ENCODE measurements at places on chromosomes 6 and 20.

- DNase-seq, result no peak
These were observed 36.6 kb downstream of the MGME1 start for GRCh38 chr20:18005170-18005989.

- no peak for DNase-seq
These were observed 39.3 kb downstream of the VAPB start for GRCh38 chr20:58428364-58428763.

- DNase-seq, result no peak
These were observed 62.6 kb downstream of the BACH2 start for GRCh38 chr6:90233994-90234393.

DNA sequence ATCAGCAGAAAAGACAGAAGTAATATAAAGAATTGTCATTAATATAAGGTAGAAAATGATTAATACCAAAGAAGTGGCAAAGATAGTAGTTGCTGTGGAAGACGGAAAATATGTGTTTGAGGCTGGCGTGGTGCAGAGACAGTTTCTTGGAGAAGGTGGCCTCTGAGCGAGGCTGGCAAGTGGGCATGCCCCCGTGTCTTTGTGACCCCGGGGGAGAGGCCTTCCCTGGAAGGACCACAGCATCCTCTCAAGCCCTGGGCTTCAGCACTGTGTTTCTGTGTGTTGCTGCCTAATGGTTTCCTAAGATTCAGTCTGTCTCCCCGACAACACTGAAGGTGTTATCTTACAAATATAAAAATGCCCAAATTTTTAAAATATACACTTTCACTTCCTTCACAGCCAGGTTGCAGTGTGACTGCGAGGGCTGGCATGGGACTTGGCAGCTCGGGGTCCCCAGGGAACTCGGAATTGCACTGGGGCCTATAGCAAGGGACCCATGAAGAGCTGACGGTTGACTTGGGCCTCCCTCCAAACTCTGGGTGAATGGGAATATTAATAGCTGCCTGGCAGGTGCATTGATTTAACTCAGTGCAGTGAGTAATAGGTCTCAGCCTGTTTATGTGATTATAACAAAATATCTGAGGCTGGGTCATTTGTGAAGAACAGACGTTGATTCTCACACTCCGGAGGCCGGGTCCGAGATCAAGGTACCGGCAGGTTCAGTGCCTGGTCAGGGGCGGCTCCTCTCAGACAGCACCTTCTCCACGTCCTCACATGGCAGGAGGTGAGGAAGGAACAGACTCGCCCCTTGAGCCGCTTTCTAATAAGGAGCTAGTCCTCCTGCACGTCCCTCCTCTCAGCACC is 47.4 kb upstream of the AFDN start:
- DNase-seq, result no peak

DNA sequence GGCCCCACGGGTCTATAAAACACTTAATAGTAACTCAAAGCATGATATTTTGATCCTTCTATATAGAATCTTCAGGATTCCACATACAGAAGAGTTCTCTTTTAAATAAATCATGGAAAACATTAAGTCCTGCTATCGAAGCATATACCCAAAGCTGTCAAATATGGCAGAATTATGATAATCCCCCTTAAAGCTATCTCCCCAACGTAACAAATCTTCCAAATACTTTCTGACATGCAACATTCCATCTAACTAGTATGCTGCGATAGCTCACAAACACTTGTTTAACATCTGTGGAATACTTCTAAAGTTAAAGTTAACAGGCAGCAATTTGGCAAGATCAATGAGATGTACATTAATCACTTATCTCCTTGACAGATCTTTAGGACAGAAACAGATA is 371.0 kb upstream of the RUNX2 start:
- no peak for DNase-seq

Measured in testis (tissue), 5 donors.